ENCODE measurements at places on chromosomes 2 and 18. TPM values are rescaled to one million over a fixed set of nuclear protein-coding genes. Genes with fewer than 3 reads are reported as not detected.

NETO1 gene
- 44.1 TPM for total RNA-seq

SIX2 gene
- total RNA-seq: not detected

SPATS2L gene
- 54.5 TPM for total RNA-seq

PLCD4 gene
- total RNA-seq: 2.2 TPM

TFCP2L1 gene
- under 0.01 TPM for total RNA-seq

ANKRD30B gene
- total RNA-seq: 2.2 TPM

AMER3 gene
- total RNA-seq: 45.4 TPM

ACOXL gene
- not detected for total RNA-seq

CHRNG gene
- not detected for total RNA-seq

SERPINB12 gene
- total RNA-seq: not detected

FBXO15 gene
- total RNA-seq: 5.9 TPM

SULT6B1 gene
- total RNA-seq: not detected

SERPINB7 gene
- not detected for total RNA-seq

GALNT13 gene
- total RNA-seq: 29.1 TPM
